ENCODE measurements at places on chromosomes 12 and 14.

DNA sequence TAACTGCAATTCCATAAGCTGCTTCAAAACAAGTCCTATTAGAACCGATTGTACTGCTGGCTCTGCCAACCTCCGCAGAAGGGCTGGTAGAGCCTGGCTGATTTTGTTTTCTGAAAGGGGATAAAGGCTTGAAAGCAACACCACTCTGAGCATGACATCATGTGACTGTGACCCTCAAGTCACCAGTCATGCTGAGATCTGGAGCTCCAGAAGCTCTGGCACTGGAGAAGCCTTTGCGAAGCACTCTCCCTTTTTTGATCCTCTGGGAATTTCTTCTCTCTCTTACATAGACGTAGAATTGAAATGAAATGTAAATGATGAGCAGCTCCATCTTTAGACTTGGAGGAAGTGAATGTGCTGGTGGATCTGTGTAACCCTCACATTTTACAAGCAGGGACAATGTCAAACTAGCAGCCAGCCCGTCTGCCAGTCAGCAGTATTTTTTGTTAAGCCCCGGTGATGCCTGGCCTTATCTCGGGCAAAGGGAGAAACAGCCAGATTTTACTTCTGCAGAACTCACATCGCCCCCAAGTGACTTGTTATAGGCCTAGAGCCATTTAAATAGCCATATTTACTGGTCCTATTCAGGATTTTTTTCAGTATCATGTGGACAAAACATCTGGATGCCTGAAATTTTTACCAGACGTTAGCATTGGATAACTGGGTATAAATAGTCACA lies 112.1 kb upstream of the NPAS3 start:
- no peak for DNase-seq

DNA sequence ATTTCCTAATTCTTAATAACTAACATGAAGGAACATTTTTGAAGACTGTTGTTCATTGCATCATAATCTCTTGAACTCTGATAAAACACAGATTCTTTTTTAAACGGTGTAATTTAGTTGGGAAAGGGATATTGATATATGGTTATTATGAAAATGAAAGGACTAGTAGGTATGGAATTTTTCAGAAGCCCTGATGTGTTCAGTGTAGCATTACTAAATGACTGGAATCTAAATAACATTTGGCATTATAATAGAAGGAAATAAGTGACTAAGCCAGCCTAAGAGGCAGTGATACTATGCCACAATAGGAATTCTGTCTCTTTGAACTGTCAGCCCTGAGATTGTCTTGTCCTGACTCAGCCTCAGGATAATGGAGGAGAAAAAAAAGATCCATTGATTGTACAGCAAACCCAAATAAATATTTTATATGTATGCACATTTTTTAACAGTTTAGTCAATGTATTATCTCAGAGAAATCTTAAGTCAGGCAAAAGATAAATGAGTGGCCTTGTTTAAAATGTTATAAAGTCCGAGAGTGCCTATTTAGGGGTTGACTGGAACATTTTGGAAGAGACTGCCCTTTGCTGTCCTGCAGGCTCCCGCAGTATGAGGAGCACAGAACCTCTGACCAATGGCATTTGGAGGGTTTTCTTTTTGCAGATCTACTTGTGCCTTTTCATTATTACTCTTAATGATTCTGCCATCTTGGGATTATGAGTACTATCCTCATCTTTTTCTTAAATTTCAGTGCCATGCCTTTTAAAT lies 271.2 kb downstream of the EGLN3 start:
- DNase-seq, result no peak

GRCh38 chr12:109301643-109302168 lies 7.4 kb downstream of the FOXN4 start:
- no peak for DNase-seq

- DNase-seq, result no peak
Observed at GRCh38 chr12:59736786-59737185, 141.0 kb downstream of the SLC16A7 start.

- DNase-seq, result no peak
Observed at GRCh38 chr14:20836668-20837338, 34.2 kb upstream of the RNASE1 start.

GRCh38 chr12:3935078-3935477 lies 61.9 kb upstream of the PARP11 start:
- DNase-seq, result no peak

DNA sequence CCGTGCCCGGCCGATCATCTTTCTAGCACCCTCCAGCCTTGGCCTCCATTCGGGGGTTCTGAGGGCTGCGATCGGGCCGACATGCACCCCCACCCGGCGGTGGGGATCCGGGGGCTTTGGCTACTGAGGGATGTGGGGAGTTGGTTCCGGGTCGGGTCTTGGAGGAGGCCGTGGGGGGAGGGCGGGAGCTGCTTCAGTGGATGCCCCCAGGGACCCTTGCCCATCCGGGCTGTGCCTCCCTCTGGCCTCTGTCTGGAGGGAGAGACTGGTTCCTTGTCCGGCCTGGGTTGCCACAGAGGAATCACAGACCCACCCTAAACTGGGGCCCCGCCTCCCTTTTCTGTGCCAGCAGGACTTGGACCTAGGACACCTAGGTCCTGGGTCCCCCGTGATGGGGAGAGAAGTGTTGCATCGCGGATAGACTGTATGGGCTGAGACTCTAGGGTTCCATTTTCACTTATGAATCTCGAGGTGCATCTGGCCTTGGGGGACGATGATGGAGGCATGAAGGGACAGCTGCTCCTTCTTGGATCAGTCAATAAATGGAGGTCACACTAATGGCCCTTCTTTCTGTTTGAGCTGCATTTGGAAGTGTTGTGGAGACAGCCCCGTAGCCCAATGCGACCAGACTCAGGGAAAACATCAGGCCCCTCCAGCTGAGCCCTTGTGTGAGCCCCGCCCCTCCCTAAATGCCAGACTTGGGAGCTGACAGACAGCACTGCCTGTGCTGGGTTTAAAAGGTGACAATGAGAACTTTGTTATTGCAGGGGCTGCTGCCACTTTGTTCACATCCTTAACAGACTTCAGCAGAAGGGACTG lies 577 bp downstream of the DTX3 start:
- DNase-seq, result no peak

- no peak for DNase-seq
Observed at GRCh38 chr12:31331242-31331641, 5.3 kb upstream of the SINHCAF start.

GRCh38 chr14:100271247-100271939 lies 32.4 kb downstream of the YY1 start:
- no peak for DNase-seq

- no peak for DNase-seq
Observed at GRCh38 chr14:69357544-69358200, 40.4 kb downstream of the ERH start.

All from NK-92 treated with Interleukin-12 subunit alpha and Interleukin-12 subunit beta, amount 100 ng/mL, for 24 hours (cell line).